T-helper 1 cell (primary cell): ENCODE measurements at places on chromosomes 12 and 14.

GRCh38 chr12:13045816-13046215 lies 1.6 kb downstream of the FAM234B start:
- no peak for DNase-seq

DNA sequence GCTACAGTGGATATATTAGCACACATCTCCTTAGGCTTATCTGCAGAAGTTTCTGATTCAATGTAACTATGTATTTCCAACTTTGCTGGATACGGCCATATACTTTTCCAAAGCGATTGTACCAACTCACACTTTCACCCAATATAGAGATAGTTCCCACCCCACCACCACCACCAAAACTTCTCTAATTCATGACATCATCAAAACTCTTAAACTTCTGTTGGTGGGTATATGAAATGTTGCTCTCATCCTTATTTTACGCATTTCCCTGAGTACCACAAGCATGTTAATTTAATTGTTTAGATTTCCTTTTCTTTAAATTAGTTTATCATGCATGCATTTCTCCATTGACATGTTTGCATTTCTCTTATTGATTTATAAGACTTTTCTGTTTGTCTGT lies 95.6 kb downstream of the PRKD1 start:
- DNase-seq = no peak

- no peak for DNase-seq
These were observed 110.7 kb downstream of the ZFC3H1 start for GRCh38 chr12:71552728-71553501.

DNA sequence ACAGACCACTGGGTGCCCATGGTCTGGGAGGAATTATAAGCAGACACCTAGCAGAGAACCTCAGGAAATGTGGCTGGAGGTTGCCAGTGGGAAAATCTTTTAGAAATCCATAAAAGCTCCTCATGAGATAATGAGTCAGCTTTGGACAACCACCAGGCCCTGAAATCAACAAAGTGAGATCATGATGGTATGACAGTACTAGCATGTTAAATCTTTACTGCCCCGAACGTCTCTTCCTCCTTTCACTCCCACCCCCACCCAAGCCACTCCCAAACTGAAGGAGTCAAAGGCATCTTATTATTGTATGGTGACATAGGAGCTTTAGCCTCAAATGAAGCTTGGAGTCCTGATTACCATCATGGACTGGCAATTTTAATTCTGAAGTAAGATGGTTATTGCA lies 240.0 kb downstream of the DIO2 start:
- no peak for DNase-seq

DNA sequence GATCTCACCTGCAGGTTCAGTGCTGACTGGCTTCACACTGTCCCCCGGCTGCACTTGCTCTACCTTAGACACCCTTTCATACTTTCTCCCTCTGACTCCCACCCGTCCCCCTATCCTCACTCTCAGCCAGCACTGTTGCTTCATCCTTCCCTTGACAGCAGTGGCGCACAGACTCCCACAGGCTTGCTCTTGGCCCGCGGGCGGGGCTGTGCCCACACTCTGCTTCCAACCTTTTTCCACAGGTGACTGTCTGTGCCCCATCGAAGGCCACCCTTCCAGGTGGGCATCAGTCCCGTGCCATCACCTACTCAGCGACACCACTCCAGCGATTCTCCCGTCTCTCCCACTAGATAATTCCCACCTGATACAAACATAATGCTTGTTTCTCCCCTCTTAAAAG lies 1.0 kb upstream of the RPS6KL1 start:
- DNase-seq = no peak

DNA sequence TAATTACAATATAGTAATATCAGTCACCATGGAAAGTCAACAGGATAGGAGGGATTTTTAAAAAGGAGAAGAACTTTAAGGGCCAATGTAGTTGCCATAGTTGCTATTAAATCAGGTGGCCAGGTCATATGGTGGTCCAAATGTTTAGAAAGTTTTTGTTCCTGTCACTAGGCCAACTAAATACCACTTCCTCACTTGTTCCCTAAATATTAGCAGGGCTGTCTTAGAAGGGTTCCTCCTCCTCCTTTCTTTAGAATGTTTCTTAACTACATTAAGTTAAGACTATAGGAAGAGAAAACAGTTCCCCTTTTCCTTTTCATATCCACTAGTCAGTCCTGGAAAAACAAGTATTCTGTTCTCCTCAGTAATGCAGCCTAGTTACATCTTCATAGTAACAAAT lies 50.3 kb downstream of the MON2 start:
- DNase-seq = no peak

DNA sequence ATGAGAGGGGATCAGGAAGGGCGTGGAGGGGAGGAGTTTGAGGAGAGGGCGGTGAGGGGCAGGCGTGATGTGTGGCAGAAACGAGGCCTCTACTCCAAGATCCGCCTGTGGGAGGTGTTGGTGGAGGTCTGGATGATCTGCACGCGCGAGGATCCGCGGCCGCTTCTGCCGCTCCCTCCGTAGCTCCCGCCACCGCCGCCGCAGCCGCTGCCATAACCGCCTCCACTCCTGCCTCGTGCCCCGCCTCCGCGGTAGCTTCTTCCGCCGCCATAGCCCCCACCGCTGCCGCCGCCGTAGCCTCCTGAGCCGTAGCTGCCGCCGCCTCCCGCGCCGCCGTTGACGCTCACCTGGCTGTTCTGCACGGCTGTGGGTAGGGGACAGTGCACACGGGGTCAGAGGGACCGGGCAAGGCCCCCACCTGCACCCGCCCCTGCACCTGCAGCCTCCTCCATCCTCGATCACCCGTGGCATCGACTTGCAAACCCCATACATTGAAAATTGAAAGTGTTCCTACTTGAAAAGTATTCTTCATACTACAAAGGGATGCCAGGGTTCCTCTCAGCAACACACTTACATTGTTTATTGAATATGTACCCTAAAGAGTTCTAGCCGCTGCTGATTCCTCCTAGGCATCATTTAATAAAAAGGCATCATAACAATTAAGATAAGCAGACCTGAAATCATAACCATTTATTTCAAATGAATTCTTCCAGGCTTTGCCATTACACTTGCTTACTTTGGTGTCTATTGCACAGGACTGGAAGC lies 11.1 kb upstream of the KRT1 start:
- DNase-seq = peak; percentile 21
